ENCODE measurements at places on chromosomes 5 and 9.

DNA sequence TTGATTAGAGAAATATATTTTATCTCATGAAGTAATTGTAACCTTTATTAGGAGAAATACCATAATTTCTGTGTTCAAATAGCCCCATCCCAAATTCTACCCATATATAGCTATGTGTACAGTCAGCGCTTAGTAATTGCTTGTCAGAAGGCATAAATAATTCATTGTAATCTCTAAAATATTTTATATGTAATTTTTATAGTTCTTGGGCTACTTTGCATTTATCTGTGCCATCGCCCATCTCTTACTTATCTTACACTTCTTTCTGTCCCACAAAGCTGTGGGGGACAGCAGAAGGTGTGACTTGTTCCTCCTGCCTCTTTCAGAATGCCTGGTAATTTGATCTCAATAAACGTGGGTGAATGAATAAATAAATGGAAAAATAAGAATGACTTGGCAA is 5.5 kb downstream of the ADAMTSL1 start:
- H3K36me3 ChIP-seq, result no peaks in the 10 kb centered on the region
- DNase-seq, result no peak
- H3K4me3 ChIP-seq, result no peak overlapping the region

GRCh38 chr9:115398313-115398650 is 280.3 kb upstream of the TNC start:
- H3K27me3 ChIP-seq, result no peaks in the 10 kb centered on the region
- no peaks in the 10 kb centered on the region for H3K36me3 ChIP-seq
- no peak overlapping the region for H3K4me3 ChIP-seq
- DNase-seq, result no peak

GRCh38 chr5:119301210-119301609 is 54.6 kb upstream of the TNFAIP8 start:
- no peaks in the 10 kb centered on the region for H3K36me3 ChIP-seq
- DNase-seq, result no peak
- H3K4me1 ChIP-seq, result peaks cover 56% of the 10 kb centered on the region

DNA sequence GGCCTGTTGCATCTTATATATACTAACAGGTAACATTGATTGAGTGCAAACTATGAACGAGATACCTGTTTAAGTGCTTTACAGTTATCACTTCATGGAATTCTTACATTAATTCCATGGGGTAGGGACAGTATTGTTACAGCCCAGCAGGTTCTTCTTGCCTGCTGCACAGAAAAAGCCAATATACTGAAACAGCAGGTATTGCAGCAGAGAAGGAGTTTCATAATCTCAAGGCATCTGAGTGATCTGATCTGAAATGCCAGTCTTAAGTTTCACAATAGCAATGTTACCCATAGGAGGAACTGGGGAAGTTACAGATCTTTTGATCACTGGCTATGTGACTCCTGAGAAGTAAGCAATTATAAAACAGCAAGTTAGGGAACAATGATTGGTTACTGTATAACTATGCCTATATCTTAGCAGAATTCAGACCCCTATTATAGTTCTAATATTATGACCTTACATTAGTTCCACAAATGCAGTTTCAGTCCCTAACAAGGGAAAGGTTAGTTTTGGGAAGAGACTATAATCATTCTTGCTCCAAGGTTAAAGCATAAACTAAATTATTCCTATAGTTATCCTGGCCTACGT is 126.5 kb upstream of the BNC2 start:
- no peak overlapping the region for H3K4me3 ChIP-seq
- H3K4me1 ChIP-seq, result no peaks in the 10 kb centered on the region
- H3K27me3 ChIP-seq, result no peaks in the 10 kb centered on the region

DNA sequence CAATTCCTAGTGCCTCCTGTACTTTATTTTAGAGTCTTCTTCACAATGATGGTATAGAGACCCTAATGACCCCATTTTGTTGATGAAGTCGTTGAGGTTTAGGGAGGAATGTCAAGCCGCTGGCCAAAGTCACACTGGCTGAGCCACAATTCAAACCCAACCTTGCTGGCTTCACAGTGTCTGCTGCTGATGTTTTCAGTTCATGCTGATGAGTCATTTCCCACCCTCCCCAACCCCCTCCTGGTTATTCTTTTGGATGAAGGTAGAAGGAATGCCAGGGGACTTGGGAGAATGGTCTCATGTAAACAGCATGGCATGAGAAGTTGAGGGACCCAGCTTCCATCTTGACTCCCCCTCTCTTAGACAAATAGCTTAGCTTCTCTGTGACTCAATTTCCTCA is 68.6 kb downstream of the TMEM252 start:
- no peak for DNase-seq
- no peak overlapping the region for H3K27ac ChIP-seq
- no peaks in the 10 kb centered on the region for H3K36me3 ChIP-seq
- H3K27me3 ChIP-seq, result no peaks in the 10 kb centered on the region

DNA sequence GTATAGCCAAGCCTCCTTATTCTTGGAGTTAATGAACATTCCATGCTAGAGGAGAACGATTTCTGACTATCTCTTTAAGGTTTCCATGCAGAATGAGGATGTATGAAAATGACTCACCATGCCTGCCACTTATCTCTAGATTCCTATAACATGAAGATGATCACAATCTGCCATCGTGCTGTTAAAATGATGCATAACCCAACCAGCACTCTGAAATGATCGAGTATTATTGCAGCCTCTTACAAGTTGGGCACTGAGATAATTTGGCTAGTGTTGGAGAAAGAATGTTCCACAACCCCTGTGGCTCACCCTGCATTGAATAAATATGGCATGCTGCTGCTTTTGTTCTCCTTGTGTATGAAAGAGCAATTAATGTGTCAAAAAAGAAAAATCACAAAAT is 1143.6 kb upstream of the WWC1 start:
- no peak for DNase-seq
- no peaks in the 10 kb centered on the region for H3K4me1 ChIP-seq
- H3K4me3 ChIP-seq, result no peak overlapping the region
- no peaks in the 10 kb centered on the region for H3K27me3 ChIP-seq
- H3K27ac ChIP-seq, result no peak overlapping the region

DNA sequence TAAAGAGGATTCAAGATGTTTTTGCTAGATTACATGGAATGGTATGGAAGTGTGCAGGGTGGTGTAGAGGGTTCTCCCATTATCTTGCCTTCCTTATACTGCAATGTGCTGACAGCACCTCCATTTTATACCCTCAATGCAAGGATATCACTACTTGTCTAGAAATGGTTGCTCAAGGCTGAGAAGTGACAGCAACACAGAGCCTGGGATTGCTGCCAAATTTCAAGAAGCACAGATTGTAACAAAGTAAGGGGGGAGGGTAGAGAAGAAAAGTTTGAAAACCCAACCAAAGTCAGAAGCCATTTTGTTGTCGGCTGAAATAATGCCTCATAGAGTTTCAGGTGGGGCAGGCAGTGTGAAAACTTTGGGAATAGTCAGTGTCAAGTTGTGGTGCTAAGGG is 29.8 kb downstream of the PCDHAC2 start:
- H3K4me3 ChIP-seq, result no peak overlapping the region
- H3K36me3 ChIP-seq, result no peaks in the 10 kb centered on the region
- no peak for DNase-seq
- H3K27ac ChIP-seq, result no peak overlapping the region
- H3K4me1 ChIP-seq, result no peaks in the 10 kb centered on the region

GRCh38 chr9:87498811-87499360 is 1.2 kb downstream of the DAPK1 start:
- peak overlapping the region; percentile 86 for H3K27ac ChIP-seq
- peaks cover 61% of the 10 kb centered on the region for H3K4me1 ChIP-seq
- no peaks in the 10 kb centered on the region for H3K36me3 ChIP-seq
- H3K27me3 ChIP-seq, result no peaks in the 10 kb centered on the region
- H3K4me3 ChIP-seq, result peak overlapping the region; percentile 87
- DNase-seq, result no peak

DNA sequence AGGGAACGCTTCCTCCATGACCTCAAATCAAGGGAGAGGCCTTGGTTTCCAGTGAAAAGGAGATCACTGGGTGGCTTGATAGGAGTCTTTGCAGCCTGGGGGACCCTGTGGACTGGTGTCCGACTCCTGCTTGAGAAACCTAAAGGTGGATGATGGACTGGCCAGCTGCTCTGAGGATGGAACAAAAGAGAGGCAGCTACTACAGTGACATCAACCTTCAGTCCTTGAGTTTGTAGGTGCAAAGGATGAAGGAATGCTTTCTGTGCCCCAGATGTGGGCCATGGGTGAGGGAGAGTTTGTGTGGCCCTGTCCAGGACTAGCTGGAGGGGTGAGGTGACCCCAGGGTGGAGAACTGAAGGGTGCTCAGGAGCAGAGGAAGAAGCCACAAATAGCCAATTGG is 114.4 kb upstream of the TBC1D2 start:
- H3K27me3 ChIP-seq, result no peaks in the 10 kb centered on the region
- H3K4me1 ChIP-seq, result peaks cover 11% of the 10 kb centered on the region
- H3K4me3 ChIP-seq, result no peak overlapping the region
- H3K27ac ChIP-seq, result no peak overlapping the region

All from HepG2 (cell line).